ENCODE measurements at places on chromosomes 12 and 14. TPM values are rescaled to one million over a fixed set of nuclear protein-coding genes. Genes with fewer than 3 reads are reported as not detected.
A peak's percentile ranks its signal among the peaks of the same experiment; 100 is the strongest.

DNA sequence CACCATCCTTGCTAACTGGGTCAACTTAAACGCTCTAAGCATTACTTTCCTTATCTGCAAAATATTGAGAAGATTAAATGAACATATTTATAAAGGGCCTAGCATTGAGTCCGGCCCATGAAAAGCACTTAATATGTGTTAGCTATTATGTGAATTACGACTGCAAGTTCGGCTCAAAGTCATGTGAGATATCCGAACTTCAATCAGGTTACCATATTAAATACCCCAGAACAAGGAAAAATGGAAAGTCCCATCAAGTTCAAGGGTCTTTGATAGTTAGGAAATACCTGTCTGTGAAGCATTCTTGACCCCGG is 487 bp upstream of the NRDE2 start:
- H3K36me3 ChIP-seq: peaks cover 3% of the 10 kb centered on the region
- DNase-seq: no peak
- peaks cover 19% of the 10 kb centered on the region for H3K4me1 ChIP-seq
- H3K4me3 ChIP-seq: peak overlapping the region; percentile 94
- H3K27me3 ChIP-seq: peaks cover 46% of the 10 kb centered on the region

GRCh38 chr12:117010693-117011451 is 88.3 kb downstream of the TESC start:
- peaks cover 3% of the 10 kb centered on the region for H3K4me1 ChIP-seq
- H3K36me3 ChIP-seq: peaks cover 41% of the 10 kb centered on the region
- peak overlapping the region; percentile 50 for H3K27ac ChIP-seq
- no peak for DNase-seq
- H3K27me3 ChIP-seq: no peaks in the 10 kb centered on the region
- H3K4me3 ChIP-seq: no peak overlapping the region

GRCh38 chr14:24079491-24080141 is 8.3 kb downstream of the CPNE6 start:
- H3K27me3 ChIP-seq: peaks cover 59% of the 10 kb centered on the region
- peak overlapping the region; percentile 79 for H3K4me3 ChIP-seq
- no peaks in the 10 kb centered on the region for H3K36me3 ChIP-seq
- peaks cover 35% of the 10 kb centered on the region for H3K4me1 ChIP-seq

DNA sequence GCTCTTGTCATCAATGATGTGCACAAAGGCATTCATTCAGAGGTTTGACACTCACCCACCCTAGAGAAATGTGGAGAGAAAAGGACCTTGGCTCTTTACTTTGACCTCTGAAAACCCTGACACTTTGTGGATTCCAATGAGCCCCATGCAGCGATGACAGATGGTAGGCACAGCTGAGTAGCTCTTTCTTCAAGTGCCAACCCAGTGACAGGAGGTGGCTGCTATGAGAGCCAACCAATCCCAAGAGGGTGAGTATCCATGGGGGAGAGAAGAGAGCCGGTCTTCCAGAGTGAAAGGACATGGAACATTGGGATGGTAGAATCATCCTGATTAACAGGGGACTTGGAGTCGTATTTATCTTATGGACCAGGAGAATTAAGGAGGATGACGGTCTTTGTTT is 17.8 kb downstream of the SLC8A3 start:
- H3K36me3 ChIP-seq: no peaks in the 10 kb centered on the region
- peaks cover 6% of the 10 kb centered on the region for H3K27me3 ChIP-seq
- H3K4me3 ChIP-seq: no peak overlapping the region
- no peaks in the 10 kb centered on the region for H3K4me1 ChIP-seq

DNA sequence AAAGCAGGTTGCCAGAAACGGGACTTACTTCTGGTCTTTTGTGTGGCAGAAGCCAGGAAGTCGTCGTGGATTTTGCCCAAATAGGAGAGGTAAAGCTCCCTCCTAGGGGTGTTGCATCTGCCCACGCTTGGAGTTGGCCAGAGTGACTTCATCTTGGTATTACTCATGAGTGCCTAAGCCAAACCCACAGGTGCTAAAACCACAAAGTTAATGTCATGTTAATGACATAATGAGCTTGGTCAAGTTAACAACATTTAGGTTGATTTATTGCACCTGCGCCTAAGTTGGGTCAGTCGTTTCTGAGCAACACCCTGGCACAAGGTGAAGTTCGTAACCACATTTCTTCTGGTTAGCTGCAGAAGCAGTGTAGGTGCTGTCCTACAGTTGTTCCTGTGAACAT is 225.2 kb downstream of the FUT8 start:
- peaks cover 27% of the 10 kb centered on the region for H3K36me3 ChIP-seq
- no peaks in the 10 kb centered on the region for H3K27me3 ChIP-seq
- no peaks in the 10 kb centered on the region for H3K4me1 ChIP-seq
- H3K27ac ChIP-seq: no peak overlapping the region

GRCh38 chr12:20174528-20175175 is 193.7 kb upstream of the PDE3A start:
- H3K27ac ChIP-seq: no peak overlapping the region
- H3K4me3 ChIP-seq: no peak overlapping the region
- no peaks in the 10 kb centered on the region for H3K27me3 ChIP-seq
- DNase-seq: no peak
- H3K4me1 ChIP-seq: no peaks in the 10 kb centered on the region

GRCh38 chr12:112322441-112322840 is 59.8 kb downstream of the HECTD4 start:
- H3K4me3 ChIP-seq: no peak overlapping the region
- no peak overlapping the region for H3K27ac ChIP-seq
- DNase-seq: no peak
- H3K27me3 ChIP-seq: no peaks in the 10 kb centered on the region
- no peaks in the 10 kb centered on the region for H3K36me3 ChIP-seq

DNA sequence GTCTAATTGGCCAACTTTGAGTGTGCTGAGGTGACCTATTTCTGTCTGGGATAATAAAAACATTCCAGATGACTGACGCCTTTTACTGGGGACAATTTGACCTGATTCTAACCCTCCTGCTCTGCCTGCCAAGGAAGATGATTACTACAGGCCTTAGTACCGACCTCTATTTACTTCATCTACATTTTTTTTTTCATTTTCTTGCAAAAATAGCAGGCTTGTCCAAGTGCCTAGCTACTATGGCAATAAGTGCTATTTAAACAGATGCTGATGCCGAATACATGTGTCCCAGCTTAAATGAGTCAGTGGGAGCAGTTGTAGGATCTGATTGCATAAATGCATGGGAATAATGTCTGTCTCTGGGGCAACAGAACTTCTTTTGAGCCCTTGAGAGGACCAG is 254.3 kb downstream of the RGS6 start:
- peaks cover 25% of the 10 kb centered on the region for H3K4me1 ChIP-seq
- no peak overlapping the region for H3K4me3 ChIP-seq
- no peaks in the 10 kb centered on the region for H3K36me3 ChIP-seq
- DNase-seq: no peak

DNA sequence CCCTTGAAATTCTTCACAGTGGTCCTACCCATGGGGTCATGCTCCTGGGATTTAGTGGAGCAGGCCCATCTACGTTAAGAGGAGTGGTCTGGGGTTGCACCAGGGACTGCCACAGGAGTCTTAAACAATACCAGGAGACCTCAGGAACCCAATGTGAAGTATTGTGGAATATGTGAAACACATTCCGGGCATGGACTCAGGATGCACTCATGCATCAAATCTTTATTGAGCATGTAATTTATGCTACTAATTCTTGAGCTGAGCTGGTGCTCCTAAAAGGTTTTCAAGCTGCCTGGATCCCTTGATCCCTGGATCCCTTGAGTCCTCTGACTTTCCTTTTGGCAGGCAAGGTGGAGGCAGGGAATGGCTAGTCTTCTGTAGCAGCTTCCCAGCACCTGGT is 8.8 kb downstream of the SERPINA10 start:
- no peaks in the 10 kb centered on the region for H3K27me3 ChIP-seq
- no peak overlapping the region for H3K4me3 ChIP-seq
- DNase-seq: no peak

GRCh38 chr14:50018201-50018932 is 98.0 kb downstream of the VCPKMT start:
- no peak overlapping the region for H3K4me3 ChIP-seq
- H3K27me3 ChIP-seq: no peaks in the 10 kb centered on the region
- no peak for DNase-seq
- no peaks in the 10 kb centered on the region for H3K4me1 ChIP-seq

DNA sequence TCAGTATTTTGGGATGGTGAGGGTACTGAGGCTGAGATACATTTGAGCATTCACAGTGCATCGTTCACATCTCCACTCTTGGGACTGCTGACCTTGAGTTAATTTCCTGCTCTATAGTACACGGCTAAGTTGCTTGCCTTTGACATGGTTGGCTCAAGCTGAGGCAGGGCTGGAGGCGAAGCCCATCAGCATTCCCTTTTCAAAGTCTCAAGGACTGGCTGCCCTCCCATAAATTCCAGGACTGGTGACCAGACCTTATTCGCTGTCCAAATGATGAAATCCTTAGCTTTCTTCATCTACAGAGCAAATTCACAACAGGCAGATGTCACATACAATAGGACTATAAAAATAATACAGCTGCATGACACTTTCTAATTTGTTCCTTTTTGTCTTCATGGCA is 85.9 kb downstream of the SSPN start:
- no peak overlapping the region for H3K27ac ChIP-seq
- H3K36me3 ChIP-seq: no peaks in the 10 kb centered on the region
- no peak overlapping the region for H3K4me3 ChIP-seq
- no peaks in the 10 kb centered on the region for H3K27me3 ChIP-seq

GRCh38 chr12:27260746-27261145 is 16.7 kb downstream of the STK38L start:
- no peak overlapping the region for H3K4me3 ChIP-seq
- peak overlapping the region; percentile 52 for H3K27ac ChIP-seq
- H3K4me1 ChIP-seq: peaks cover 29% of the 10 kb centered on the region
- H3K27me3 ChIP-seq: no peaks in the 10 kb centered on the region

DNA sequence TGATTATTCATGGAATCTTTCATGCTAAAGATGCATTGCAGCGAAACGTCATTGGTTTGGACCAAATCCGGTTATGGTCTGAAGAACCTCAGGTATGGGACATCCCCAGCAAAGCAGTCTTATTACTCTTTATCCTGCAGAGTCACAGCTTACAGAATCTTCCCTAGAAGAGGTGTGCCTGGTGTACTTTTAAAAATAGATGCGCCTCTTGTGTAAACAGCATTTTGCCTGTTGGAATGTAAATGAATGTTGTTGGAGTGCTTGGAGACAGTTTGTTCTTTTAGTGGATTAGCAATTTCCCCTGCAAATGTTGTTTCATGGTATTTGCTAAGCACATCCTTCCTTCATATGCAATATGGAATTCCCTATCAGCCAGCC is 242.5 kb downstream of the ZFP36L1 start:
- peaks cover 1% of the 10 kb centered on the region for H3K36me3 ChIP-seq
- peaks cover 93% of the 10 kb centered on the region for H3K4me1 ChIP-seq
- no peak for DNase-seq
- no peaks in the 10 kb centered on the region for H3K27me3 ChIP-seq

- peaks cover 24% of the 10 kb centered on the region for H3K27me3 ChIP-seq
- peaks cover 3% of the 10 kb centered on the region for H3K36me3 ChIP-seq
- no peak for DNase-seq
- H3K4me1 ChIP-seq: no peaks in the 10 kb centered on the region
- H3K27ac ChIP-seq: no peak overlapping the region
- no peak overlapping the region for H3K4me3 ChIP-seq
These were observed 734.2 kb downstream of the MED13L start for GRCh38 chr12:115543269-115543668.

GRCh38 chr12:99752740-99753139 is 105.2 kb downstream of the GARIN6 start:
- no peaks in the 10 kb centered on the region for H3K4me1 ChIP-seq
- no peaks in the 10 kb centered on the region for H3K27me3 ChIP-seq
- peaks cover 2% of the 10 kb centered on the region for H3K36me3 ChIP-seq
- H3K27ac ChIP-seq: no peak overlapping the region

- no peak for DNase-seq
- no peak overlapping the region for H3K4me3 ChIP-seq
- no peak overlapping the region for H3K27ac ChIP-seq
- no peaks in the 10 kb centered on the region for H3K27me3 ChIP-seq
- H3K4me1 ChIP-seq: peaks cover 7% of the 10 kb centered on the region
These were observed 166.1 kb downstream of the PAWR start for GRCh38 chr12:79524507-79525148.

- no peak overlapping the region for H3K27ac ChIP-seq
- H3K4me3 ChIP-seq: no peak overlapping the region
- H3K4me1 ChIP-seq: no peaks in the 10 kb centered on the region
- H3K27me3 ChIP-seq: no peaks in the 10 kb centered on the region
- H3K36me3 ChIP-seq: peaks cover 2% of the 10 kb centered on the region
These were observed 40.5 kb downstream of the ATP6V1D start for GRCh38 chr14:67319142-67319541.

- DNase-seq: no peak
- H3K4me1 ChIP-seq: peaks cover 19% of the 10 kb centered on the region
These were observed 295.7 kb downstream of the CACNA1C start for GRCh38 chr12:2348482-2348852.

DNA sequence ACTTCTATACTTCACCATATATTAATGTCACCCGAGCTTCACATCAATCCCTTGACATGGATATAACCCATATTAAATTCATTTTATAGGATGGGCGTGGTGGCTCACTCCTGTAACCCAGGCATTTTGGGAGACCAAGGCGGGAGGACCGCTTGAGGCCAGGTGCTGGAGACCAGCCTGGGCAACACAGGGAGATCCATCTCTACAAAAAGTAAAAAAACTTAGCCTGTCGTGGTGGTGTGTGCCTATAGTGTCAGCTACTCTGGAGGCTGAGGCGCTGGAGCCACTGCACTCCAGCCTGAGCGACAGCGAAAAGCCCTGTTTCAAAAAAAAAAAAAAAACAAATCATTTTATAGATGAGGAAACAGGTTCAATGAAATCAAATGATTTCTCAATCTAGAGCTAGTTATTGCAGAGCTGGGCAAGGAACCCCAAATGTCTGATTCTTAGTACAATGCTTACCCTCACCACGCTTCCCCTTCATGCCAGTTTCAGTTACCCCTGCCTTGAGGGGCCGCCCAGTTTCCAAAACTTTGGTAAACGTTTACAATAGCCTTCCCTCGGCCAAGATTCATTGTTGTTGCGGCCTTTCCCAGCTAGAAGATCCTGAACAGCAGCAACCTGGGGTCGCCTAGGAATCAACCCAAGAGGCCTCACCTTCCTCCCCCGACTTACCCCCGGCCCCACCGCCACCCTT is 751 bp downstream of the PSMB5 start:
- DNase-seq: no peak
- H3K27me3 ChIP-seq: no peaks in the 10 kb centered on the region
- peaks cover 15% of the 10 kb centered on the region for H3K36me3 ChIP-seq
- peak overlapping the region; percentile 84 for H3K4me3 ChIP-seq
- H3K4me1 ChIP-seq: peaks cover 29% of the 10 kb centered on the region

DENND5B gene
- total RNA-seq: 33.9 TPM

TBC1D30 gene
- total RNA-seq: 2.6 TPM

ASB2 gene
- total RNA-seq: 3.5 TPM

HOXC13 gene
- not detected for total RNA-seq

CAPS2 gene
- 7.3 TPM for total RNA-seq

TCL1B gene
- not detected for total RNA-seq

ATXN7L3B gene
- 59.7 TPM for total RNA-seq

TAMALIN gene
- total RNA-seq: 24.2 TPM

MBD6 gene
- total RNA-seq: 91.3 TPM

NOVA1 gene
- 62.2 TPM for total RNA-seq

TMEM52B gene
- total RNA-seq: not detected

C12orf54 gene
- not detected for total RNA-seq

Data from neural crest cell (in vitro differentiated cells).